Cerebellar nuclear complex (tissue), 1 donor: ENCODE measurements at places on chromosomes 5 and 9.

GRCh38 chr9:77422969-77423368 lies 225.2 kb downstream of the GNA14 start:
- DNase-seq = no peak

DNA sequence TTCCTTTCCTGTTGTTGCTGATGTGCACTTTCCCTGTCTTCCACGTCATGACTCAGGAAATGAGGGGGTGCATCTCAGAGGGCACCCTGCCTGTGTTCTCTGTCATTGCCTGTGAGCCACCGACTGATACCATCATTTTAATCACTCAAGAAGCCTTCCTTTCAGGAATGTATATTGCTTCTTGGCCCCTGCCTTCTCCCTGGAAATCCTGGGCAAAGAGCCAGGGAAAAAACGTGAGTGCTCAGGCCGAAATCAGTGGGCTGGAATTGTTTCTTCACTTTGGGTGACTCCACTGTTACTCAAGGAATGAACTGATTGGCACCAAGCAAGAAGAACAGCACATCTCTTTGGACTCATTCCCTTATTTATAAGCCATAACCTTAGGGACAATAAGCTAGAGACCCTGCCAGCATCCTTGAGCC lies 126.1 kb downstream of the SNX18 start:
- no peak for DNase-seq

DNA sequence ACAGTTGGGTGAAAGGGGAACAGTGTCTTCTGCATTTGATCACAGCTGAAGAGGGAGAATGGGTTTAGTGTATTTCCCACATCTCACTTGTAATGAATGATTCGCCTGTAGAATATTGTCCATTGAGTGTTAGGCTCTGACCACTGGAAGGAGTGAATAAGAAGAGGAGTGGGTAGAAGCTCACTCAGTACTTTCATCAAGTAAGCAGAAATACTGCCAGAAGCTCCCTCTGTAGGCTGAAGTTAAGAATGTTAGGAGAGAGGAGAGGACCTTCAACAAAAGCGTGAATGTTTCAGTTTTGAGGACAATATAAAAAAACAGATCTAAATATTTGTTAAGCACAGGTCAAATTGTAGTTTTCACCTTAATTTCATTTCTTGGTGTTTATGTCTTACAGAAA lies 27.5 kb downstream of the FSD1L start:
- no peak for DNase-seq

DNA sequence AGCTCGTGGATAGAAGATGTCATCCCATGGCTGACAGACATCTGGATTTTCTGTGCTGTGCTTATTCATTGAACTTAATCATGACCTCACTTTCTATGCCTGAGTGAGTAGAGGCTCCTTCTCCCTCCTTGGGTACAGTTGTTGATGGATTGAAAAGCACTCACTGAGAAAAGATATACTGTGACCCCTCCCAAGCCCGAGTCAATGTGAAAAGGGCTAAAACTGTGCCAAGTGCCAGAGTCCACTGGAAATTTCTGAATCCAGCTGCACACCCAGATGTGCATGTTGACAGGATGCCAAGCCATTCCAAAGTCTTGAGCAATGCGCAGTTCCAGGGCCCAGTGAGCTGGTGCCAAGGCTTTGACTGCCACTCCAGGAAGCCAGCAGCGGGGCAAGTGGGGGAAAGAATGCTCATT lies 473.0 kb downstream of the NTRK2 start:
- DNase-seq = no peak

DNA sequence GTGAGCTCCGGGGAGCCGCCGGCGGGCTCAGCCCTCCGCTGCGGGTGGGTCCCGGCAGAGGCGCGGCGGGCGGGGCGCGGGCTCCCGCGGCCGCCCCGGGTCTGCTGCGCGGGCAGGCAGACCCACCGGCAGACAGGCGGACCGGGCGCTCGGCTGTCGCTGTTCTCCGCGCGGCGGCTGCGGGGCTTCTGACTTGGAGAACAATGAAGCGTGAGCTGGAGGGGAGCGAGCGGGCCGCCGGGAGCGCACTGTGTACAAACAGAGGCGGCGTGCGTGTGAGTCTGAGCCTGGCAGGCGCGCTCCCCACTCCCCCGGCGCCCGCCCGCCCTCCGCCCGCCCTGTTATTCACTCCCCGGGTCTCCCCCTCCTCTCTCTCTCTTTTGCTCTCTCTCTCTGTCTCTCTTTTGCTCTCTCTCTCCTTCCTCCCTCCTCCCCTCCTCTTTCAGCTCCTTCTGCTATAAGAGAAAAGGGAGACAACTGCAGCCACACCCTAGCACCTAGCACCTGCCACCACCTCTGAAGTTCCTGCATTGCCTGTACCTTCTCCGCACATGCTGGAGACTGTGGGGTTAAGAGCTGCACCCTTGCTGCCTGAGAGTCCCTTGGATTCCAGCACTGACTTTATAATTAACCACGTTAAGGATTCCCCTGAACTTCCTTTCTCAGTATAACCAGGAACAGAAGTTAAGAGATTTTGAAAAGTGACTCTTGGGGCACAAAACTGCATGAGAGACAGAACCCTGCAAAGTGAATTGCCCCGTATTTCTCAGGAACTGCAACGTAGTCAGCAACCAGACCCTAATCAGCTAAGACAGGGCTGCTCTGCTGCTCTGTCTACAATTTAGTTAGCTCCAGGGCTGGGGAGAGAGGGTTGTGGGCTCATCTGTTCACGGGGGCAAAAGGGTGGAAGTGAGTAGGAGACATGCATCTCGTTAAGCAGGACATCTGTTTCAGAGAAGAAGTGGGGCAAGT lies at the start of gene EDIL3:
Gene EDIL3, minus strand, starts transcription at position 277 of the 972 bp plus-strand sequence. CDS start 506 bp downstream, outside the sequence.
- DNase-seq = peak; percentile 9

GRCh38 chr9:122007837-122008236 lies 85.3 kb downstream of the TTLL11 start:
- no peak for DNase-seq

GRCh38 chr9:126561582-126561981 lies 52.1 kb upstream of the LMX1B start:
- DNase-seq = no peak

GRCh38 chr9:14478175-14479162 lies 164.5 kb upstream of the NFIB start:
- no peak for DNase-seq

GRCh38 chr9:94148419-94148818 lies 64.2 kb downstream of the PTPDC1 start:
- no peak for DNase-seq

- no peak for DNase-seq
Observed at GRCh38 chr5:35799753-35800152, 56.9 kb upstream of the IL7R start.

- DNase-seq = peak; percentile 43
Observed at GRCh38 chr5:151663617-151664293, 23.0 kb downstream of the SPARC start.

- no peak for DNase-seq
Observed at GRCh38 chr5:128253161-128253560, 169.6 kb downstream of the SLC12A2 start.

DNA sequence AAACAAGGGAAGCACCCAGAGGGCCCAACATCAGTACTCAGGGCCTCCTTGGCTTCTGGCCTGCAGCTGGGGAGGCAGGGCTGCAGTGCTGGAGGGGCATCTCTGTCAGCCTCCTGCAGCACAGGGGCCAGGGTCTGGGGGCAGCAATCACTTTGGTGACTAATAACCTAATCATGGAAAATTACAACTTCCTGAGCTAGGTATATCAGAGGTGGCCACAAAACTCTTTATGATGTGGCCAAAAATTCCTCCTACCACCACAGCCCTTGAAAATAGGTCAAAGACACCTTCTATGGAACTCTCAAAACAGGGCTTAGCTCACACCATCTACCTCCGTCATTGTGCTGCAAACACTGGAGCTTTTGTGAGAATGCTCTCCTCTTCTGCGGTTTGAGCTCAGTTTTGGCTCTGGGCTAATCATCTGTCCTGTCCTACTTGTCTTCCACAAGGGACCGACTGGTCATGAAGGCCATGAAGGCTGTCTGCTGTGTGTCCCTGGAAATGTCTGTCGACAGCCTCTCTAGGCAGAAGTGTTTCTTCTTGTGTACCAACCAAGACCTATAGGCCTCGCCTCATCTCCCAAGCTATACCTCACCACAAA lies 28.6 kb downstream of the CSF2 start:
- no peak for DNase-seq

DNA sequence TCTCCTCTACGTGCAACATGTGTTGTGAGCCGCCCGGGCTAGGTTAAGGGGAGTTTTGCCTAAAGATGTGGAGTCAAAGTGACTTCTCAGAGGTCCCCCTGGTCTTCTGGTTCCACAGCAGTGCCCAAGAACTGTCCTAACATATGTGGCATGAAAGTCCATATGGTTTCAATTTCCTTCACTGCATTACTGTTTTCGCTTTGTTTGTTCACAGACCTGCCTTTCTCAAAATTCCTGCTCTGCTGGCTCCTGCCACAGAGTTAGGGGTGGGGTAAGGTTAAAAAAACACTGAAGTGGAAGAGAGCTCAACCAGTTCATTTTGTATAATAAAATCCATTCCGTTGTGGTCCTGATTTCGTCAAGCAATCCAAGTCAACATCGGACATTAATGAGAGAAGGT lies 289.4 kb downstream of the DMAC1 start:
- DNase-seq = no peak

DNA sequence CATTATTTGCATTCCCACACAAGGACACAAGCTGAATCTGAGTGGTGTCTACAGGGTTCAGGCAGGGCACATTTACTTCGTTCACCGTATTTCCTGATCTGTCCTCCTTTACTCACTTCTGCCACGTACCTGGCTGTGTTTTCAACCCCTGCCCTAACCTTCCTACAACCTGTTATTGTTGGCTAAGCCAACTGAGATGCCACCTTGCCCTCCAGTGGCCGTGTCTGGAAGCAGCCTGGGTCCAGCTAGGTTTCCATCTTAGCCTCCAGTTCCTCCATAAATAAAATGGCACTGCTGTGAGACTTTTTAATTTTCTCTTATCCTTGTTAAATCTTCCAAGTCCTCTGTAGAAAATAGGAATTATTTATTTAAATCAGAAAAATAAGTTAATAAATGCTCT lies 64.8 kb downstream of the ATP10B start:
- no peak for DNase-seq

DNA sequence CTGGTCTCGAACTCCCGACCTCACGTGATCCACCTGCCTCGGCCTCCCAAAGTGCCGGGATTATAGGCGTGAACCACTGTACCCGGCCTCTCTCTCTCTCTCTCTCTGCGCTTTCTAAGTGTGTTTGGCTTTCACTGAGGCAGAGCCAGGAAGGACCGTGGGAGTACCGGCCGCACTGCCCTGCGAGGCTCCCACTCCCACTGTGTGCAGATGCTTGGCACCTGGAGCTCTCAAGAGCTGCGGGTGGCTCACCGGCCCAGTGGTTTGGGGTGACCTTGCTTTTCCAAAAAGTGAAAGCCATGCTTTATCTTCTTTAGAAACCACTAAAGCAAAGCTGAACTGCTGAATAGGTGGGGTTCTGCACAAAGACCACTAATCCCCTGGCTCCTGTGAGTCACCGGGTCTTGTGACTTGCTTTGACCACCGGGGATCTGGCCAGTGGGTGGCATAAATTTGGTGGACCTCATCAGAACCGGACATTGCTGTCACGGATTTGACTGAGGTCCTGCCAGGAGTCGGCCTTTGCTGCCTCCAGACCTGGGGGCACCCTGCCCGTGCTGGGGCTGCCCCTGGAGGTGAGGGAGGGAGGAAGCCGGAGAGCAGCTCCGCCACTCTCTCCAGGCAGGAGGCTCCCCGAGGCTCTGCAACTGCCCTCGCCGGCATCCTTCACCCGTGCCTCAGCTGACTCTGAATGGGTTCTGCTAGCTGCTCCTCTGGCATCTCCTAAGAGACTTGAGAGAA lies 228.9 kb downstream of the FANCC start:
- no peak for DNase-seq

DNA sequence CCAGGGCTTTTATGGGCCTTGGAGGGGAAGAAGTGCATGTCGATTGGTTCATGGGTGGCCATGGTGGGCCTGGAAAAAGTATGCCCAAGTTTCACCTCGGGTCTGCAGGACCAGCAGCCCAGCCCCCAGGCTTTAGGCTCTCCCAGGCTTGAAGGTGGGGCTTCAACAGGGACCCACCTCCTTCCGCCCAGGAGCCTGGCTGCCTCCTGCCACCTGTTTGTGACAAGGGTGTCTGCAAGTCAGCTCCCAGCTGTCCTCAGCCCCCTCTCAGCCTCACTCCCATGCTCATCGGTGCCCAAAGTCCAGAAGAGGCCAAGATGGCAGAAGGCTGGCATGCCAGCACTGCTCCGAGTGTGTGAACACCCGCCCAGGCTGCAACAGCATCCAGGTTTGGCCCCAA lies 1063.2 kb upstream of the ACO1 start:
- no peak for DNase-seq

DNA sequence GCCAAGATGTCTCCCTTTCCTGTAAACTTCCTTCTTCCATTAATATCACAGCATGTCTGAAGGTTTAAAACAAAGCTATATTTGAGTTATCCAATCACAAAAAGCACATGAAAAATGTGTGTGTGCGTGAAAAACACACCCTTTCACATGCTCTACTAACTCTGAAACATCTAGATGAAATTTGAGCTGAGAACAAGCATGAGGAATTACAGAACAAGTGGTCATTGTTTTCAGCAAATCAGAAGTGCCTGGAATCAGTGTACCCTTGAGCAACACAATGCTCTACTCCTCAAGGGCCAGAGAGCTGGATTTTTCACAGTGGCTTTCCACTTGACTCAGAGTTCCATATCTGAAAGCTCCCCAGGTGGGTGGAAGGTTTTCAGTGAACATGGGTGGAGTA lies 255.9 kb downstream of the PSAT1 start:
- no peak for DNase-seq

DNA sequence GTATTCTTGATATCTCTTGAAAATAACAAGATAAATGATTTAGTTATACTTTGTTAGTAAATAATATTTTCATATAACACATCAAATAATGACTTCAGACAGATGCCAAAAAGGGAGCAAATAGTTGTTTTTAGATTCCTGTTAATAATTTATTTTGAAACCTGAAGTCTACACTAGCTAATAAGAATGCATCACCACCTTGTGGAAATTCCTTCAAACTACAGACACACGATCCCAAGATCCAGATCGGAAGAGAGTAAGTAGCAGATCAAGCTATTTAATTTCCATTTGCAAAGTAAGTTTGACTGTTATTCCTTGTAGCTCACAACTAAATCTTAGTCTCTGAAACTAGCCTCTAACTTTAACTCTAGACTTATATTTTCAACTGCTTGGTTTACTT lies 35.5 kb upstream of the ISL1 start:
- DNase-seq = no peak

- DNase-seq = no peak
Observed at GRCh38 chr5:126414874-126415502, 8.2 kb upstream of the GRAMD2B start.

- no peak for DNase-seq
Observed at GRCh38 chr5:39547553-39548154, 122.9 kb upstream of the DAB2 start.

- DNase-seq = no peak
Observed at GRCh38 chr9:99818500-99818899, 3.2 kb upstream of the NR4A3 start.
